ENCODE measurements at places on chromosomes 3 and 15.
A peak's percentile ranks its signal among the peaks of the same experiment; 100 is the strongest.

DNA sequence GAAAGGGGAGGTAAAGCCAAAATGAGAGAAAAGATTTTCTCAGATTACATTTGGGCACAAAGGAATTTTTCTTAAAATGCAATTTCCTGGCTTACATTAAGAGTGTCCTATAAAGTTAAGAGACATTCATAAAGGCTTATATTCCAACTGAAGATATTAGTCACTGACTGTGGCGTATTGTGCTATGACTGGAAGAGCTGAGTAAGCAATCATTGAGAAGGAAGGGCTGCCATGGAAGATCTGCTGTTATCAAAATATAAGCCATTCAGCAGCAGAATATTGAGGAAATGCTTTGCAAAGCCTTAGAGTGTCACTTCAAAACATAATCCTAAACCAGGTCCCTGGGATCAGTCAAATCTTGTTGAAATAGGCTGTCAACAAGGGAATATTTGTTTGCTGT lies 593.9 kb downstream of the TUSC7 start:
- no peak for DNase-seq

GRCh38 chr3:114664006-114664405 lies 370.2 kb downstream of the TIGIT start:
- DNase-seq = no peak

- DNase-seq = no peak
Observed at GRCh38 chr3:46898321-46899150, 21.0 kb downstream of the PTH1R start.

- no peak for DNase-seq
Observed at GRCh38 chr15:62809115-62809967, 233.2 kb upstream of the TPM1 start.

- no peak for DNase-seq
Observed at GRCh38 chr3:170346481-170347392, 10.8 kb upstream of the SKIL start.

DNA sequence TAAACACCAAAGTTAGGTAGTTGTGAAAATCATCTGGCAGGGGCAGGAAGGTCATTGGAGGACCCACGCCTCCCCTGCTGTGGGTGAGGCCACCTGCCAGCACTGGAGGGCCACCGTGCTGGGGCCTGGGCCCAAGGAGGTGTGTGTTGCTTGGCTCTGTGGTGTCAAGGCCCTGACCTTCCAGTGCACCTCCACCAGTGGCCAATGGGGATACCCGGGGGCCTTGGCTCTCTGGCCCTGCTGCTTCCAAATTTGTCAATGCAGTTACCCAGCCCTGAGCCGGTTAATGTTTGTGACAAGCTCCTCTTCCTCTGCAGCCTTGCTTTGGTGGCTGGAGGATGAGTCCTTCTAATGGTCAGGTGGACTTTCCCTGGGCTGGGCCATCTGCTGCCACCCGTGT lies 150.2 kb downstream of the KLF13 start:
- no peak for DNase-seq

DNA sequence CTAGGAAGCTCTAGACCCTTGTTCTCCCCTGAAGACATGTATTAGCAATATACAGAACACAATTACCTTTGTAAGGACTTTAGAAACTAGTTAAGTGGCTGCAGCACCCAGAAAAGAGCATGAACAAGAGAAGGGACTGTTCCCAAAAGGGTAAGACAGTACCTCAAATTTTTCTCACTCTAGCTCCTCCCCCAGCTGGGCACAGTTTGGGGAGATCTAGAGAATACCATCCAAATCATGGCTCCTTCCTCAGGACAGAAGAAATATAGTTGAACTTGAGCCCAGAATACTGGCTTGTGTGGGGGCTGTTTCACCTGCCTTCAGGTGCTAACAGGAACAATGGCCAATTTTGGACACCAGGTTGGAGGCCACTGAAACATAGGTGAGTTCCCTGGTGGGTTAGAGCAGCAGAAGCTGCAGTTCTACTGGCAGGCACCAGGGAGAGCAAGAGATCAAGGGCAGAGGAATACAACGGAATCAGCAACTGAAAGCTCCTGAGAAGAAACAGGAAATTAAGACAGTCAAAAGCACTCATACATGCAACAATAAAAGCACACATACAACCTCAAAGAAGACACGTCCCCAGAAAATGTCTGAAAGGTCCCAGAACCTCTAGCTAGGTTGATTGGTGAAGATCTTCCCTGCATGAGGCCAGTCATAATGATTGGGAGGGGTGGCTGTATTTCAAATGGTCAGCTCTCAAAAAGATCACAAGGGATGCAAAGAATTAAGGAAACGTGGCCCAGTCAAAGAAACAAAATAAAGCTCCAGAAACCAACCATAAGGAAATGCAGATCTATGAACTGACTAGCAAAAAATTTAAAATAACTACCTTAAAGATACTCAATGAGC lies 104.9 kb upstream of the ASB14 start:
- peak; percentile 5 for DNase-seq

- no peak for DNase-seq
Observed at GRCh38 chr3:194617143-194617671, 16.0 kb downstream of the TMEM44 start.

DNA sequence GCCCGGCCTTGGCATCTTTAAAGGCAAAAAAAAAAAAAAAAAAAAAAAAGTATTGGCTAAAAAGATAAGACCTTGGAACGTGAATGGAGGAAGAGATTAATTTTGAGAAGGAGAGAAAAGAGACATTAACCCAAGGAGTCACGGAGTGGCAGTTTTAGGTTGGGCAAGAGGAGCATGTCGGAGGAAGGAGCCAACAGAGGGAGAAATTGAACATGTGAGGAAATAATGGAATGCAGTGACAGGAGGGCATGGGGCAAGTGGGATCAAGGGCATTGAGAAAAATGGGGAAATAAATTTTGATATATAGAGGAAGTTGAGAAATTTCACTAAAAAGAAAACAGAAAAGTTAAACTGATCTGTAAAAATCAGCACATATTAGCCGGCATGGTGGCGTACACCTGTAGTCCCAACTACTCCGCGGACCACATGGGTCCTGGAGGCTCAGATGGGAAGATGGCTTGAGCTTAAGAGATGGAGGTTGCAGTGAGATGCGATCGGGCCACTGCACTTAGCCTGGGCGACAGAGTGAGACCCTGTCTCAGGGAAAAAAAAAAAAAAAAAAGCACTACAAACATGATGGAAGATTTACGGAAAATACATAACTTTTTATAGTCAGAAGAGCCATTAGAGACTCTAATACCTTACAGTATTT lies 1.2 kb downstream of the HAUS2 start:
- no peak for DNase-seq

DNA sequence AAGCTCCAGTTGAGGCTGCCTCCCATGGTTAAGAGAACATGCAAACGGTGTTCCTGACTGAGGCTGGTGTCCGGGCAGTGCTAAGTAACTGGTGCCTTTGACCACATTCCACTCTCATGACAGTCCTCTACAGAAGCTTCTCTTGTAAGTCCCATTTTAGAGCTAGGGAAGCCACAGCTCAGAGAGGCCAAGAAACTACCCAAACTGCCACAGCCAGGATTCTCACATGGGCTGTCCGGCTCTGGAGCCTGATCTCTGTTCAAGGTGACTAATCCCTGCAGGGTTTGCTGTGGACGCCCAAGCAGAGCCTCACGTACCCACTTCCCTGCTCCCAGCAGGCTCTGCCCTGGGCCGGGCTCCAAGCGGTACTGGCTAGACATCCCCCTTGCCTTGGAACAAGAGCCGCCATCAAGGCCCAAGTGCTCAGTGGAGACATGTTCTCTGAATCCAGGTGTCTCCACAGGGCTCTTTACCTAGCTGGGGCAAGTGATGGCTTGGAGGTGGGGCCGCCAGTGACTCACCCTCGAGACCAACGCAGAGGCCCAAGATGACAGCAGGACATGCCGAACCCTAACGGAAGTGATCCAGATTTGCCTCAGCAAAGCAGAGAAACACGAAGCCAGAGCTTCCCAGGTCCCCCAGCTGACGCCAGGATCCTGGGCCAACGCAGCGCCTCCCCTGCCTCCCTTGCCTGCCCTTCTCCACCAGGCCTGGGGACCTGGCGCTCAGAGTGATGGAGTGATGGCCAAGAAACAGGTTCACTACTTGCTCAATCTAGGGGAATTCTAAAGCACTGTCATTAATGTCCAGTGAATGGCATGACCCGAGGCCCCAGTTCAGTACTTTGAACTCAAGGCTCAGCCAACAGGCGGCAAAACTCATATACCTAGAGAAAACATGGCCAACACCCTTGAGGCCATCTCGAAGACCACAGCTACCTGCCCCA lies 24.4 kb downstream of the KLHL25 start:
- no peak for DNase-seq

DNA sequence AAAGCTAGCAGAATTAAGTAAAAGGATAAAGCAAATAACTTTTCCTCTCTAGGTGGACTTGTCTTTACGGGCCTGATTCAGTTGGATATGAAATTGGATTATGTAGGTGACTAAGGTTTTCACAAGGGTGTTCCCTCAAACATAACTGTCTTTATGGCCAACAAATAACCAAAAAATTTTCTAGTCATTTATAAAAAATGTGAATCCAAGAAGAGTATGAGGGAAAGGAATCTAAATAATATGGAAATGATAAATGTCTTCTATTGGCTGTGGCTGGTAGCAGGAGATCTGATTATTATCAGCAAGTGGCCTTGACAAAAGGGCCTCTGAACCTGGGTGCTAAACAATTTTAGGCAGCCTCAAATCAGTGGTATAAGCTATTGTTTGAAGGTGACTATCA lies 594.0 kb upstream of the UBE2E2 start:
- no peak for DNase-seq

- DNase-seq = no peak
Observed at GRCh38 chr15:49436751-49437150, 13.7 kb downstream of the FGF7 start.

DNA sequence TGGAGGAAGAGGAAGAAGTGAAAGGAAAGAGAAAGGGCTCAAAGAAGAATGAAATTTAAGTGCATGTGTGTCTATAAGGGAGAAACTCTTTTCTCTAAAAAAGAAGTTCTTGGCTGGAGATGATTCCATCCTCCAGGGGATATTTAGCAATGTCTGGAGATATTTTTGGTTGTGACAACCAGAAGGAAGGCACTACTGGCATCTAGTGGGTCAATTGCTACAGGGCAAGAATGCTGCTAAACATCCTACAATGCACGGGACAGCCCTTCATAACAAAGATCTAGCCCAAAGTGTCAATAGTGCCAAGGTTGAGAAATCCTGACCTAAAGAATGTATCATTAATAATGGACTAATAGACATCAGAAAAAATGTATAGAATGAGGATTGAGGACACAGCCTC lies 57.4 kb upstream of the ST3GAL6 start:
- DNase-seq = no peak

DNA sequence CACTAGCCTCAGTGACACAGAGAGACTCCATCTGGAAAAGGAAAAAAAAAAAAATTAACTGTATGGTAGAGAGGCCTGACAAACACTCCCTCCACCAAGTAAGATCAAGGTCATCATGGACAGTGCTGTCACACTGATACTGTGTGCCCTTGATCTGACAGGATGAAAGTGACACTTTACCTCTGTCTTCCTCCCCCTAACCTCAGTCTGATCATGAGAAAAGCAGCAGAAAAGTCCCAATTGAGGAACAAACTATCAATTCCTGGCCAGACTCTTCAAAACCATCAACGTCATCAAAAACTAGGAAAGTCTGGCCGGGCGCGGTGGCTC lies 26.7 kb downstream of the PGPEP1L start:
- DNase-seq = no peak

- no peak for DNase-seq
Observed at GRCh38 chr3:98388147-98388546, 2.3 kb upstream of the OR5K3 start.

GRCh38 chr3:66442254-66443117 lies 58.3 kb downstream of the LRIG1 start:
- no peak for DNase-seq

DNA sequence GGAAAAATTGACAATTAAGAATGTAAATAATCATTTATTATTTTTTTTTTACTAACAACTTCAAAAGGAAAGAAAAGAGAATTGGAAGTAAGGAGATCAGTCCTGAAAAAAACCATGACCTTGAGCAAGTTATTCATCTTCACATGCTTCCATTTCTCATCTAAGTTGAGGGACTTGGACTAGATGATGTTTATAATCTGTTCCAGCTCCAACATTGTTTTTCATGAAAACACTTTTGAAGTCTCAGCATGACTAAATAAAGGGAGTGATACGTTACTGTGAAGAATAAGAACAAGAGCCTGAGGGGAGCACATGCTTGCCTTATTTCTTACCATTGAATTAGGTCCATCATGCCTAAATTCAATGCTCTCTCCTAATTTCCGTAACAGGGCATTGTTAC lies 95.7 kb downstream of the STRIT1 start:
- no peak for DNase-seq

- peak; percentile 62 for DNase-seq
Observed at GRCh38 chr3:69013253-69014021, at the start of gene EOGT. Gene EOGT, minus strand, starts transcription at chr3:69013684. Its CDS starts 3,838 bp downstream, at chr3:69009846.

- no peak for DNase-seq
Observed at GRCh38 chr3:87792534-87793336, 266.1 kb downstream of the CGGBP1 start.

DNA sequence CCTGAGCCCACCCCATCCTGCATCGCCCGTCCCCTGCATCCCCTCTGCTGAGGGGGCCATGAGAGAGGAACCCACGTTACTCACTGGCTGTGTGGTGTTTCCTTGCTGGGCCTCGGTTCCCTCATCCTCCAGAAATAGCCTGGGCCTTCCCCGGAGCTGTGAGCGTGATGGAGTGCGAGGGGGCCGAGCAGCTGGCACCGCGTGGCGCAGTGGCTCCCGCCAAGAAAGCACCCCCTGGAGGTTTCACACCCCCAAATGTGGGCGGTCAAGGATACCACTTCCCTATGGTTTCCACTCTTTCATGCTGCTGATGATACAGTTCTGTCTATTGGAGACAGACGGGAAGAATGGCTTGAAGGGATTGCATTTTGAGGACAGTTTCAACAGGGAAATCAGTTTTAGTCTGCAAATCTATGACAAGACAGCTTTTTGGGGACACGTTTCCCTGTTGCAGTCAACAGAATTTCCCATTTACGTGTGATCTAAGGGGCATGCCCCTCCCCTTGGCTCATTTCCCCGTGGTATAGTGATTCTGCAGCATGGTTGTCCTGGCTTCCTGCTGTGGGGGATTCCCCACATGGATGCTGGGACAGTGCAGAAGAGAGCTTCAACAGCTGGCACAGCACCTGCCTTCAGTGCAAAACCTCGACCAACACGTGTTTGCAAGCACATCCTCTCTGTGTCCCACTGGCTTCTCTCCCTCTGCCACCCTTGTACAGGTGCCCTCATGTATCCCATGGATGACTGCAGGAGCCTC lies 377.5 kb downstream of the LRTM1 start:
- DNase-seq = no peak

DNA sequence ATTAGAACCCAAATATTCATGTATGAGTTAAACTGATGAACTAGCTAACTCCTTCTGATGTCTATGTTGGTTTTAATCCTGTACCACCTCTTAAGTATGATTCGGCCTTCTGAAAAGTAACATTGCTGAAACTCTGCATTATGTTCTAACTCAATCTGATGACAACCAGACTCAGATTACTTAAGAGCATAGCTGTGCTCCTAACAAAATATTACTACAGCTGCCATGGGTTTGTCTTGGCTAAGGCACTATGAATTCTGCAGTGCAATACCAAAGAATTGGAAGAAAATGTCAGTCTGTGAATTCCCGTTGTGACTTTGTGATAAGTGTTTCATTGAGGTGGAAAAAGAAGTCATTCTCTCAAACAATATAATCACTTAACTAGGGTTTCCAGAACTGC lies 224.4 kb downstream of the ZMAT3 start:
- DNase-seq = no peak

- no peak for DNase-seq
Observed at GRCh38 chr3:176796371-176796770, 400.9 kb downstream of the TBL1XR1 start.
